ENCODE measurements at places on chromosomes 11 and 22.

DNA sequence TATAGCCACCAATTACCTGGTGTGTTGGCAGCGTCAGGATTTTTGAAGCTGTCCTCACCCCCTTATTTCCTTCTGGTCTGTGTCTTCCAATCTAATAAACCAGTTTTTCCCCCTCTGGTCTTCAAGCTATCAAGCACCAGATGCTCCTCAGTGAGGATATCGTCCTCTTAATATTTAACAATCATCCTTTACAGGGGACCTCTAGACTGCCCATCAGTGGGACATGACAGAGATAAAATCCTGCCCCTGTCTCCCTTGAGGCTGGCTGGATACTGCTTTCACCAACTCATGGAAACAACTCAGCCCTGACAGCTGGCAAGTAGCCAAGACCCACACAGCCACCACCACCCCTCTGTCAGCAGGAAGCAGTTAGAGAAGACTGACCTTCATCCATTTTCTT lies 421.0 kb upstream of the API5 start:
- no peak for DNase-seq

GRCh38 chr11:2932850-2933251 lies 3.6 kb upstream of the PHLDA2 start:
- DNase-seq, result peak; percentile 84

DNA sequence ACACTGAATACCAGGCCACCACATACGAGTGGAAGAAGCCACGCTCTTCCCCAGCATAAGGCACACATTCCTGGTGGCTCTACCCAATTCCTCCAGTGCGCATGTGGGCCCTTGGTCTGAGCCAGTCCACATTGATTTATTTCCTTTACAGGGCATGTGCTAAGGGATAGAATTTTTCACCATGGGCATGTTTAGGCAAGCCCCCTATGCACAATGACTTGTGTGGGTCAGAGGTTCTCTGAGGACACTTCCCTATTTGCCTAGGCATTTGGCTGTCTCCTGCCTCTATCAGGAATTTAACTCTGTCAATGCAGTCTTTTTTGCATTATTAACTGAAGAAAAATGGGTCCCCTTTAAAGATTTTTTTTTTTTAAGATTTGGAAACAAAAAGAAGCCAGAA lies 718.1 kb downstream of the NTM start:
- no peak for DNase-seq

DNA sequence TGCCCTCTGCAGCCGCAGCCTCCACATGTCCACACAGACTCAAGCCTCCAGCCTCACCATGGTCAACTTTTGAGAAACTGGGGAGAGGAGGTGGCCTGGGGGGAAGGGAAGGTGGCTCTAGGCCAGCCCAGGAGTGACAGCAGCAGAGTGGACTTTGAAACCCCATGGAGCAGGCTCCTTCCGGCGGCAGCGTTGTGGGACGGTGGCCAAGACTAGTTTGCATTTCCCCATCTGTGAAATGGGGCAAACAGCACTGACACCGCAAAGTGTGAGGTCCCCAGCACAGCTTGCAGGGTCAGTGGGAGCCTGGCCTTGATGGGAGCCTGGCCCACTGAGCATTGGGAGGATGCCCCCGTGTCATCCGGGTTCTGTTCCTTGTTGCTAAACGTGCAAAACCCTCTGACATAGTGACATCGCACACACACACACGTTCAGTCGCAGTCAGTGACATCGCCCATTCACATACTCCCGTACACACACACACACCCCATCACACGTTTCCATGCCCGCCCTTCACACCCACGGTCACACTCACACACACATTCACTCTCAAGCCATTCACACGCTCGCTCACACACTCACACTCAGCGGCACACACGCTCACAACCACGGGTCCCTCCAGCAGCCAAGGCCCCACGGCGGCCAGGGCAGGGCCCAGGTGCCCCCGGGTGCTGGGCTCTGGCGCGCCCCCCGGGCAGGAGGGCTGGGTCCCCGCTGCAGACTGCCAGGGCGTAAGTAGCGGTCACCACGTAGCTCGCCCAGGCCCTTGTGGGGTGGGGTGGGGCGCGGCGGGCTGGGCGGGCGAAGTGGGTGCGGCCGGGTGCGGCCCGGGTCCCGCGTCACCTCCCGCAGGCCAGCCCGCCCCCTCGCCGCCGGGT lies 585 bp downstream of the CYB5R3 start:
- DNase-seq, result peak; percentile 45

DNA sequence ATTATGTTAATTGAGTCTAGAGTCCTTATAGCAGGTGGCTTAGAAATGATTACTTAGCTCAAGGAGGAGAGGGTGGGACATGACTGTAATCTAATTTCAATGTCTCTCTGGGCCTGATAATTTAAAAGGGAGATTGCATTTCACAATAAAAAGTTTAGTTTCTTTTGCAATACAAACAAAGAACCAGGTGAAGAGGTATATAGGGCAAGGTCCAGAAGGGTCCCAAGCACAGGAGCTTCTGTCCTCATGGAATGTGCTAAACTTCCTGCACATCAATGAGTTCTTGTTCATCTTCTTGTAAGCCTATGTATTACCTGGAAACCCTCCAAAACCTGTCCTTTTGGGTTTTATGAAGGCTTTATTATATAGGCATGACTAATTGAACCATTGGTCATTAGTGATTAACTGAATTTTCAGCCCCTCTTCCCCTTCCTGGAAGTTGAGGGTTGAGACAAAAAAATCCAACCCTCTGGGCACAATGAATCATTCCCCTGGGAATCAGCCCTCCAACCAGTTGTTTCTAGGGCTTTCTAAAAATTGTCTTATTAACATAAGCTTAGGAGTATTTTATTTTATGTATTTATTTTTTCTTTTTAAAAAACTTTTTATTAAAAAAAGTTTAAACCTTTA lies 37.6 kb downstream of the MS4A2 start:
- DNase-seq, result peak; percentile 16

DNA sequence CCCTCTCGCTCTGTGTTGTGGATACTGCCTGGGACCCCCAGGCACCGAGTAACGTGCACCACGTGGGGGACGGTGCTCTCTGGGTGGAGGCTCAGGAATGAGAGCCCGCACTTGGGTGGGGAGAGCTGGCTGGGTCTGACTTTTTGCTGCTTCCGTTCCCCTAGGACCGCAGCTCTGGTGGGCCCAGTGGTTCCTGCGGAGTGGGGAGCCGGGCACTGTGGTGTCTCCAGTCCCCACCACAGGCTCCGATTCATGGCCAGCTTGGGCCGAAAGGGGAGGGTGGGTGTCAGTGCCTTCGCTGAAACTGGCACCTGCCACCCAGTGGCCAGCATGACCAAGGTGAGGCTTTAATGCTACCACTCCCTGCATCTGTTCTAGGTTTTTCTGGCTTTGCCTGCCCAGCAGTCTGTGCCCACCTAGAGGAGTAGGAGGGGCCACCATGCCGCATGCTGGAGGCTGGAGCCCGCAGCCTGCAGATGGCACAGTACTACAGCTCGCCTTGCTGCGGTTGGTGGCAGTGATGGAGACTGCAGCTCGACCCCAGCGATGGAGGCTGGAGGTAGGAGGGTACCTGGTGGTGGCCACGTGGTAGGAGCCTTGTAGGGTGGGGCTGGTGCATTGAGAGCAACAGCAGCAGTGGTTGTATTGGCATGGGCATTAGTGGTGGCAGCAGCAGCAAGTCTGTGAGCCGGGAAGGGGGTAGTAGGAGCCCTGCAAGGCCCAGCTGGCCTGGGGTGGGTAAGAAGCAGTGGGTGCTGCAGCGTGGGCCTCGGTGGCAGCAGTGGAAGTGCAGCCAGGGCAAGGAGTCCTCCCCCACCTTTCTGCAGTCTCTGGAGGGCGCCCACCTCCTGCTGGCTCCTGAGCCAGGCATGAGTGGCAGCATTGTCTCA lies 118.8 kb upstream of the VPREB1 start:
- no peak for DNase-seq

GRCh38 chr22:48396785-48397530 lies 1430.7 kb downstream of the BRD1 start:
- DNase-seq, result no peak

- no peak for DNase-seq
Observed at GRCh38 chr11:111461460-111462235, 50.5 kb downstream of the BTG4 start.

DNA sequence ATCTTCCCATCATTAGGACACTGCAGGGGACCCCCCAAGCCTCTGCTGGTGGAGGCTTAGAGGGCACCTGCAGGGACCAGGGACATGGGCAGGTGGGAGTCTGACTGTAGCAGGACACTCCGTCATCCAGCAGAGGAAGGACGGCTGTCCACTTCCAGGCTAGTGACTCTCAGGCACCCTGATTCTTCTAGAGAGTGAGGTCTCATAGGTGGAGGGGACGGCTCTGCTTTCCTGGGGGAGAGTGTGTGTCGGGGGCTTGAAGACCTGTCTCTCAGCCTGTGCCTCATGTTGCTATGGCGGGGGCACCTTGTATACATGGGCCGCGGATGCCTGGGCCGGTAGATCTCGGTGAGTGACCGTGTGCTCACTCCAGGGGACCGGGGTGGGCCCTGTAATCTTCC lies 1116.6 kb downstream of the BRD1 start:
- DNase-seq, result no peak

- DNase-seq, result no peak
Observed at GRCh38 chr11:124538019-124538418, 5.4 kb downstream of the OR8B12 start.

DNA sequence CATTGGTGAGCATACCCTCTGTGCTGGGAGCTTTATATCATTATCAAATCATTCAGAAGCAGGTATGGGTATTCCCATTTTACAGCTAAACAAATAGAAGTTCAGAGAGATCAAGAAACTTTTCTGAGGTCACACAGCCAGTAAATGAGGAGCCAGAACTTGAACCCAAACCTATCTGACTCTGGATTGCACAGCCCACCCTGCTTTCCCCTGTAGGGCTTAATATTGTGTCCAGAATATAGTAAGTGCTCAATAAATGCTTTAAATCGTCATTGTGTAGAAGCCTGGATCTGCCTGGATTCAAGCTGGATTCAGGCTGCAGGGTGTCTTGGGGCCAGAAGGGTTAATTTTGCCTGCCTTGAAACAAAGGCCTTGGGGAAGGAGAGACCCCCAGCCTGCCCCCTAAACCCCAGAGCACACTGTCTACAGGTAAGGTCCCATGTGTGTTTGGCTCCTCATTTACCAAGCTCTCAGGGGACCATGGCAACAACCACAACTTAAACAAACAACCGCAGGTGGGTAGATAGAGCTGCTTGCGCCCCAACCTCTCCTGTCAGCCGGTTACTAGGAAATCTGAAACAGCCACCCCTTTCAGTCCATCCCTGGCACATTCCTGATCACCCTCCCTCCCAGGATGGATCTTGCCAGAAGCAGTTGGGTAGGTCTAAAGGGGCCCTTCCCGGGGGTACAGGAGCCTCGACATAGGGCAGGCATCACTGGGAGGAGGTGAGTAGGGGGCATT lies 3.0 kb upstream of the SEC14L3 start:
- no peak for DNase-seq

DNA sequence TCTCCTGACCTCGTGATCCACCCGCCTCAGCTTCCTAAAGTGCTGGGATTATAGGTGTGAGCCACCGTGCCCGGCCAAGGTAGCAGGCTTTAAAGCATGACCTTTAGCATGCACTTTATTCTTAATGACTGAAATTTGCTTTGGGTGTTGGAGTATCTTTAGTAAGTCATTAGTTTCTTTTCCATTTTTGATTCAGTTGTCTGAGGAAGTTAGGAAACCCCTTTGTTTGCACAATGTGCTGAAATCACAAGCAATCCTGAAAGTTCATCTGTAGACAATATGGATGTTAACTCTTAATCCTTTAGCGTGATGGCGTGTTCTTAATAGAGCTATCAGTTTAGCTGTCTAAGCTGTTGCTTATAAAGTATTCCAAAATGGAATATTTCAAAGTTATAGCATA lies 16.8 kb downstream of the SDHD start:
- DNase-seq, result peak; percentile 92

DNA sequence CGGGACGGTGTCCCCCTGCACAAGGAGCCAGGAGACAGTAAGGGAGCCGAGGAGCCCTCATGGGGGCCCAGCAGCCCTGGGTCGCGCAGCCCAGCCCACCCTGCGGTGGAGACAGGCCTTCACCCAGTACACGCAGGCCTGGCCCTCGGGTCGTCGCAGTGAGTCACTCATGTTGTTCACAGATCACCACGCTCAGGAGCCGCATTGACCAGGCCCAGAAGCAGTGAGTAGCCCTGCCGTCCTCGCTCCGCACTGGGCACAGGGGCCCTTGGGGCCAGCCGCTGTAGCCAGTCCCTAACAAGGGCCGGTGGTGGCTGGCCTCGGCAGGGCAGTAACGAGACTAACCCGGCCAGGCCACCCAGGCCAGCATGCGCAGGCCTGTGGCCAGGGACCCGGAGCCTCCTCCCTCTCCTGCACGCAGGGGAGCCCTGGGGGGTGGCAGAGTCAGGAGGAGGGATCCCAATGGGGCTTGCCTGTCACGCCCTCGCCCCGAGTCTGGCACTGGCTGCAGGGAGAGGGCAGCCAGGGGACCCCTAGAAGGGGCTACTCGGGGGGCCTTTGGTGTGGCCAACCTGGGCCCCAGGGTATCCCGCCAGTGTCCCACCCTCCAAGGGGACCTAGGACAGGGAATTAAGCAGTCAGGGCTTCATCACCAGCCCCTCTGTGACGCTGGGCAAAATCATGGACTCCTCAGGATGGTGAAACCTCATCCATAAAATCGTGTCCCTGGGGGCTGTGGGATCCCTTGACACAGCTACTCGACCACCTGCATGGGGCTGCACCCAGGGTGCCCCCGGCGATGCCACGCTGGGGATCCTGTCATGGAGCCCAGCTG lies 10.1 kb upstream of the MRPL23 start:
- DNase-seq, result no peak

- DNase-seq, result peak; percentile 20
Observed at GRCh38 chr22:38513063-38513462, 7.0 kb upstream of the DDX17 start.

DNA sequence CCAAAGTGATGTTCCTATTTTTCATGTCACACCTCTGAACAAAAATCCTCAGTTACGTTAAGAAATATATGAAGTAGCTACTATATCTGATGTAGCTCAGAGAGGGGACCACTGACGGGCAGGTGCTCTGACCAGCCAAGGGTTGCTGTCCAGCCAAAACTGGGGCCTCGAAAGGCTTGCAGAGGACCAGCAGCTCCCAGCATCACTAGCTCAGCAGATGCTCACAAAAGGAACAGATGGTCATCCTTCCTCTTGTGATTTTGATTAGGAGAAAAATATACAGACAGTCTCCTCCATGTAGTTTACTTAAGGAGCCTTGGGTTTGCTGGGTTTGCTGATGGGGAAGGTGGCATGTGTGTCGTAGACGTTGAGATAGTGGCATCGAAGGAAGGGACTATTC lies 374.6 kb upstream of the B3GAT1 start:
- DNase-seq, result no peak

DNA sequence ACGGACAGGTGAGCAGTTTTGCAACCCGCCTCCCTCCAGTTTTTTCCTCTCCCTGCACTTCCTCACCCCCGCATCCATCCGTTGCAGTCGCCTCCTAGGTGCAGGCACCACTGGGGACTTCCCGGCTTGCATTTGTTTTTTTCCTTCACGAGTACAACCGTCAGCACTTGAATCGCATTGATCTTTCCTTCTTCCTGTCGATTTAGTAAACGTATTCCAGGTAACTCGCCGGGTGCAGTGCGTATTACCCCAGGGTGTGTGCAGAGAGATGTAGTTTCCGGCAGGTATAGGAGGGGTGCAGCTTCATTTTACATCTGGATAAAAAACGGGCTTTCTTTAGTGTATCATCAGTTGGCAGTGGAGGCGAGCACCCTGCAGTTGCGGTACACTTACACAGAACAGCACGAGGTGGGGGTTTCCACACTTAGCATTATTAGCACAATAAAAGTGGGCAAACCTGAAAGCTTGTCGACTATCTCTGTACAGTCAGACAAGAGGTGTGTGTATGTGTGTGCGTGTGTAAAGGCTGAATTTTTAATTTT lies at the start of gene SORL1-AS1:
Gene SORL1-AS1, minus strand, starts transcription at position 359 of the 542 bp plus-strand sequence.
- DNase-seq, result no peak
